ENCODE measurements at places on chromosomes 6 and 20.

DNA sequence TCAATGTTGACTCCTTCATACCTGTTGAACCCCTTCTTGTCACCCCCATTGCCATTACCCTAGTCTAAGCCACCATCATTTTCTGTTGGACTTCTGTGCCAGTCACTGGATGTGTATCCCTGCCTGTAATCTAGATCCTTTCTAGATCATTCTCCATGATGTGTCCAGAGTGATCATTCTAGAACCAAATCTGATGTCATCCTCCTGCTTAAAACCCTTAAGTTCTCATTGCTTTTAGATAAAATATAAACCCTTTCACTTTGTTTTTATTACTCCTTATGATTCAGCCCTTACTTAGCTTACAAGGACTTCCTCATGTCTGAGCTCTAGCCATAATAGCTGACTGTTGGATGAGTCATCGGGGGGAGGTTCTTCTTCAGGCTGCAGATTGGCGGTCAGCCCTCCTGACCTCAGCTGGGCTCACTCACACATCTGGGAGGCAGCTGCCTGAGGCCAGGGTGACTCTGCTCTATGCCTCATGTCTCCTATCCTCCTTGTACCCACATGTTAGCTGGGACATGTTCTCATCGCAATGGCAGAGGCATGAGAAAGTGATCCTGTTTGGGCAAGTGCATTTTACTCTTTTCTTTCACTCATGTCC lies 287.6 kb downstream of the ESR1 start:
- DNase-seq, result no peak

- no peak for DNase-seq
Measured at GRCh38 chr6:169160855-169161560, 92.6 kb downstream of the THBS2 start.

DNA sequence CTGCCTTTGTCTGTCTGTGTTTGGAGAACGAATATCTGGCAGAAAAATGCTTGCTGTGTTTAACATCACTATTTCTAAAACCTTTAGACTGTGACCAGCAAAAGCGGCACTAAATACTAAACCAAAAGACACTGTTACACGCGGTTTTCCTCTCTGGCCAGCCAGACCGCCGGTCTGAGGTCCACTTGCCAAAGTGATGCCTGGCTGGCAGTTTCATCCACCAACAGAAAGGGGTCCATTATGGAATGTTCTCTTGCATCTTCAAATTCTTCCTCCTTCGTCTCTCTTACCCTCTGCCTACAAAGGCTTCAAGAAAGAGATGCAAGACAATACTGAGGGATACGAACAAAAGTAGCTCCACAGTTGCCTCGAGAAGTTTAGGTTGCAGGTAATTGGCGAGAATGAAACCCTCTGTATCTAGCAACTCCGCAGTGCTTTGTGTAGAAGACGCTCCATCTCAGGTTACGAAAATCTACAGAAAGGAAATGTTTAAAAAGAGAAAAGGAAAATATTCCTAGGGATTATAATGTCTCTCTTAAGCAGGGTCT lies 176.6 kb downstream of the TRIM27 start:
- DNase-seq, result no peak

DNA sequence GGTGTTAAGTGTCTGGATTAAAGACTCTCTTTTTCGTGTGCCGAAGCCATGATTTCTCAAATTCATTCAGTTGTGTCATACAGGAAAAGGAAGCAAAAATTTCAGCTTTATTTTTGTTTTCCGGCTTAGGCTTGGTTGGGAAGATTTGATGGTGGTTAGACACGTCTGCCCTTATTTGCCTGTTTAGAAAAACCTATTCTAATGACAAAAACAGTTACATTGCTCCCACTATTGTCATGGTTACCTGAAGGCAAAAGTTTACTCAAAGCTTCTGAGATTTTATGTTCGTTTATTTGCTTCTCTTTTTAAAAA lies 982 bp downstream of the DNAJC5 start:
- no peak for DNase-seq

DNA sequence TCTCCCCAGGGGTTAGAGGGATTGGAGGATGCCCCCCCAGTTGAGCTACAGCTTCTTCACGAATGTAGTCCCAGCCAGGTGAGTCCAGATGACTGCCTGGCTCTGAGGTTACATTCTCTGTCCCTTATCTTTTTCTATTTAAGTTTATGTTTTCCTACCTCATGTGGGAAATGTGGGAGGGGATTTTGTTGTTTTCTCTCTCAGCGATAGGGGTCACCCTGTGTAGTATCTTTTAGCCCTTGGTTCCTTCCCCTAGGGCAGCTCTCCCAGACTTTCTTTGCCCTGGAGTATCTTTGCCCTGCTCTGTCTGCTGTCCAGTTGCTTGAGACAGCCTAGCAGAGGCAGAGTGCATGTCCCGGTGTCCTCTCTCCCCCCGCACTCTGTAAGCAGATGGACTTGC lies 5.8 kb downstream of the FANCE start:
- no peak for DNase-seq

DNA sequence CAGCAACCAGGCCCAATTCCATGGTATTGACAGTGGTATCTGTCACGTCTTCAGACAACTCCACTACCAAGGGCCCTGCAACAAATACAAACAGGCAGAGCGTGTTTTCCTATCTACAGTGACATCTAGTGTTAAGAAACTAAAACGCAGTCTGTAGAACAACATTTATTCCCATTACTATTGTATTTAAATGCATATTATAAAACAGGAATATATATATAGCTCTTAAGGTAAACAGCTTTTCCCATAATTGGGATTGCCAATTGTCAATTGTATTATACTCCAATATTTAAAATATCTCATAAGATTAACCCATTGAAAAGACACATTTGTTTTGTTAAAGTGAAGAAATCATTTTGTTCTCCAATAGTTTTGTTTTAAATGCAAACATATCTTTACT lies 97.2 kb downstream of the KIF16B start:
- DNase-seq, result no peak

- DNase-seq, result no peak
Measured at GRCh38 chr6:143429970-143430369, 20.5 kb downstream of the ADAT2 start.

DNA sequence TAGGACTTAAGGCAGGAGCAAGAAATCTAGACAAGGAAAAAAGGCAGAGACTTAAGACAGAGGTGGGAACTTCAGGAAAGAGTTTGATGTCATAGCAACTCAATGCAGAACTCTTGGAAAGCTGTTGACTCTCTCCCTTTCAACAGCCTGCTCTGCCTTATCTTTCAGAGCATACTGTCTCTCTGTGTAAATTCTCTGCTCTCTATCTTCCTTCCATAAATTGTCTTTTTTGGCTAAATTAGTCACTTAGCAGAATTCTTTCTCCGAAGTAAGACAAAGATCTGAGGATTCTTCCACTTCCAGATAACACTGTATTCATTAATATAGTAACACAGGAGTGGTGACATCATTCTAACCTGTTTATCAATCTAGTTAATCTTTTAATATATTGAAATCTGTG lies 80.2 kb downstream of the PLG start:
- DNase-seq, result no peak

- DNase-seq, result no peak
Measured at GRCh38 chr6:13300643-13301590, 27.4 kb downstream of the TBC1D7 start.

DNA sequence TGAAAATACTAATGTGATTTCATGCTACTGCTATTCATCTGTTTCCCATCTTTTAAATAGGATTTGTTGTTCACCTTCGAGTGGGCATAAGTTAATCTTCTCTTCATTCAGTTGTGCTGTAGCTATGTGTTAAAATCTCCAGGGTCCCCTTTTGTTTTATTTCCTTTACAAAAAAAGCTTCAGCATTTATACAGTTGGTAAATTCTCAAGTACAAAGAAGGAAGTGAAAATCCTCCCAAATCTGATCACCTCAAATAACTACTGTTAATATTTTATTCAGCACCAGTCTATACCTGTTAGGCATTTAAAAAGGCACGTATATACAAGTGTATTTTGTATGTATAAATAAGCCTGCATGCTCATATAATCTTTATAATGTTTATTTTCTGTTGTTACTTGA lies 251.2 kb downstream of the TMEM242 start:
- DNase-seq, result no peak

DNA sequence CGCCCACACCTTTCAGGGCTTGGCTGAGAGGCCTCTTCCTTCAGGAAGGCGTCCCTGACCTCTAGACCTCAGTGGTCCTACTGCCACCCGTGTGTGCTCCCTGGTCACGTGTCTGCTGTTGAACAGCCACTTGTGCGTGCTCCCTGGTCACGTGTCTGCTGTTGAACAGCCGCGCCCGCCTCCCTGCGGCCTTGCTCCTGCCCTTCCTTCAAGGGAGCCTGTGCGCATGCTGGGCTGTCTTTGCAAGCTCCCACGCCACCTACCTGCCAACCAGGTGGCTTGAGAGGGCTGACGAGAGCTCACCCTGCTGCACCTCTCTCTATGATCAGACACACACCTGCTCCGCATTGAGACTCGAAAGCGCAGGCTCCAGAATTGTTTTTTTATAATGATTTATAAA lies 179.3 kb downstream of the BMP7 start:
- DNase-seq, result no peak

GRCh38 chr20:62621251-62622110 lies 20.8 kb upstream of the SLCO4A1 start:
- DNase-seq, result no peak

DNA sequence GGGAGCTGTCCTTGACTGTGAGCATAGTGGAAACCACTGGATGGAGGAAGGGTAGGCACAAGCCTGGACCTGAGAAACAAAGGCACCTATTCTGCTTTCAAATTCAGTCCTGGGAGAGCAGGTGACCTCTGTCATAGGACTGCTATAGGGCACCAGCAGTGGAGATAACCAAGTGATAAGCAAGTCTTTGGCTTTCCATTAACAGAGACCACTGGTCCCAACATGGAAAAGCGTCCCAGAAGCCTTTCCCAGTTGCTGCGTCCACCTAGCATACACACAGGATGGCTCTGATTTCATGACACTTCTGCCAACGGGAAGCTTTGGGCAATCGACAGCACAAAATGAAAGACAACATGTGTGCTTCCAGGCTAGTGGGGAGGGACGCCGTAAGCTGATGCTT lies 8.9 kb downstream of the SLC22A3 start:
- DNase-seq, result no peak

DNA sequence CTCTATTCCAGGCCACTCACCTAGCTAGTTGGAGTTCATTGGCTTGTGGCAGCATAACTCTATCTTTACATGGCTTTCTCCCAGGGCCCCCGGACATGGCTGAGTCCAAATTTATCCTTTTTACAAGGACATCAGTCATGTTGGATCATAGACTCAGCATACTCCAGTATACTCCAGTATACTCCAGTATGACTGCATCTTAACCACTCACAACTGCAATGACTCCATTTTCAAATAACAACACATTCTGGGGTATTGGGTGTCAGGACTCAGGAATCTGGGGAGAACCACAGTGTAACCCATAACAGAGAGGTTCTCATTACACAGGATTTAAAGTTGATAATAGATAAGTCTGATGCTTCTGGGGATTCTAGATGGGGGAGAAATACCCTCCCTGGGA lies 53.8 kb upstream of the TSHZ2 start:
- no peak for DNase-seq

DNA sequence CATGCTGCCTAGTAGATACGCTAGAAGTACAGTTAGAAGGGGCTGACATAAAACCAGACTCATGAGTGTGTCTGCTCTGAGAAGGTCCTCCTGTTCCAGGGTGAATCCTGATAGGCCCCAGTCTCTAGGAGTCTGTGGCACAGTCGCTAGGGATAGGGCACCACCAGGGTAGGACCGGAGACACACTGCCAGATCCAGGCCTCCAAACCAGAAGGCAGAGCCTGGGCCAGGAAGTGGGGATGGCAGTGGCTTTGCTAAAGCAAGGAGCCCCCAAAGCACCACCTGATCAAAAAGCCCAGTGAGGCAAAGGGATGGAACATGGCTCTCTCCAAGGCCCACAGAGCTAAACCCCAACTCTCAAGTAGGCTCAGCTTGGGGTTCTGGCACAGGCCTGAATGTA lies 21.6 kb downstream of the MDGA1 start:
- no peak for DNase-seq

DNA sequence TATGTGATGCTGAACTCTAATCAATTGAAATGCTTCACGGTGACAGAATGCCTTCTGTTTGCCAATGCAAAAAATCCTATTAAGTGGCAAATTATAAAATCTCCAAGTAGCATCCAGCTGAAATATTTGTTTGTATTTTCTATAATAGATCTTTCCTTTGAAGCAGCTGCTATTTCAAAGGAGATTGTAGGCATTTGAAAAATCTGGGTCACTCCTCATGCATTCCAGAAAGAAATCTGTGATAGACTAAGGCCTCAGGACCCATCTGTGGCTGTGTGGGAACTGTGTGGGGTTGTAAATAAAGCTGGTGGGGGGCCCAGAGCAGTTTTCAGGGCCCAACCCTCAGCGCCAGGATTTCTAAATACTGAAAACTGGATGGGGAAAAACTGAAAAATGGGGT lies 216.9 kb upstream of the ARG1 start:
- no peak for DNase-seq

GRCh38 chr6:7633361-7633760 lies 43.4 kb downstream of the SNRNP48 start:
- no peak for DNase-seq

- no peak for DNase-seq
Measured at GRCh38 chr20:540391-541201, 3.0 kb downstream of the CSNK2A1 start.

DNA sequence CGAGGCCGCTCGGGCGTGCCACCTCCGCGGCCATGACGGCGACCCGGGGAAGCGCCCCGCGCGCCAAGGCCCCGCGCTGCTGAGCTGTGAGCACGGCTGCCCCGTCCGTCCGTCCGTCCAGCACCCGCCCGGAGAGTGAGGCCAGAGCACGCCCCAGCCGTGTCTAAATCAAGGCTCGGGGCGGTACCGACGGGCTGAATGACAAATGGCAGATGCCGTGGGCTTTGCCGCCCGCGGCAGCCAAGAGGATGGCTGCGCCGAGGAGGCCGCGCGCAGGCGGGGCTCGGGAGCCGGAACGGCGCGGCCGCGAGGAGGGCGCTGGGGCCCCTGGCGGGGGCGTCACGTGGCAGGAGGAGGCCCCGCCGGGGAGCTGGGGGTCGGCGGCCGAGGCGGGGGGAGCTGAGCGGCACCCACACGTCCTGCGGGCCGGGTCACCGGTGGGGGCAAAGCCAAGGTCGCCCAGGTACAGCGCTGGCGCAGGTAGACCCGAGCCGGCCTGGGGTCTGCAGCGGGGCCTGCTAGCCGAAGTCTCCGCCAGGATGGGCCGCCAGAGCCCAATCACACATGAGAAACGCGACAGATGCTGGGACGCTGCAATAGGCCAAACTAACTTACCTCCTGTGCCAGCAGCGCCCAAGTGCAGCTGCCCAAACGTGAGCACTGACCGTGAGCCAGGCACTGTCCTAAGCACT lies at the start of gene PLAGL1:
Gene PLAGL1 (minus strand): TSS at position 140 of the 692 bp plus-strand sequence. CDS start 60,123 bp downstream, outside the sequence.
- DNase-seq, result peak; percentile 10

DNA sequence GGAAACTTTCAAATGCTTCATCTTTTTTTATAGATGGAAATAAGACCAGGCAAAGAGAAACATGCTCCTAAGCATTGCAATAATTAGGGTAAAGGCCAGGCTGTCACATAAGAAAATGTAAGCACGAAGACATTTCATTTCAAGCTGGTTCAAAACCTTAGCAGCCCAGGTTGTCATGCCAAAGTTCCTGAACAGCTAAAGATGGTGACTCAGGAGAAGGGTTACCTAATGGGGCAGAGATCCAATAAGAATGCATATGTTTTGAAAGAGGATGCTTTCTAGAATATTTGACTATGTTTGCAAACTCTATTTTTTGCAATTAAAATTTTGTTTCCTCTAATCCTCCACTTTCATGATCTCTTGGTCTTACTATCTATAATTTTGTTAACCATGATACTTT lies 65.6 kb upstream of the PHACTR2 start:
- DNase-seq, result no peak

GRCh38 chr6:87333591-87334181 lies 4.6 kb upstream of the GJB7 start:
- no peak for DNase-seq

- no peak for DNase-seq
Measured at GRCh38 chr6:118895859-118896258, 1.9 kb downstream of the ASF1A start.
